ENCODE measurements at places on chromosomes 3 and 15.

DNA sequence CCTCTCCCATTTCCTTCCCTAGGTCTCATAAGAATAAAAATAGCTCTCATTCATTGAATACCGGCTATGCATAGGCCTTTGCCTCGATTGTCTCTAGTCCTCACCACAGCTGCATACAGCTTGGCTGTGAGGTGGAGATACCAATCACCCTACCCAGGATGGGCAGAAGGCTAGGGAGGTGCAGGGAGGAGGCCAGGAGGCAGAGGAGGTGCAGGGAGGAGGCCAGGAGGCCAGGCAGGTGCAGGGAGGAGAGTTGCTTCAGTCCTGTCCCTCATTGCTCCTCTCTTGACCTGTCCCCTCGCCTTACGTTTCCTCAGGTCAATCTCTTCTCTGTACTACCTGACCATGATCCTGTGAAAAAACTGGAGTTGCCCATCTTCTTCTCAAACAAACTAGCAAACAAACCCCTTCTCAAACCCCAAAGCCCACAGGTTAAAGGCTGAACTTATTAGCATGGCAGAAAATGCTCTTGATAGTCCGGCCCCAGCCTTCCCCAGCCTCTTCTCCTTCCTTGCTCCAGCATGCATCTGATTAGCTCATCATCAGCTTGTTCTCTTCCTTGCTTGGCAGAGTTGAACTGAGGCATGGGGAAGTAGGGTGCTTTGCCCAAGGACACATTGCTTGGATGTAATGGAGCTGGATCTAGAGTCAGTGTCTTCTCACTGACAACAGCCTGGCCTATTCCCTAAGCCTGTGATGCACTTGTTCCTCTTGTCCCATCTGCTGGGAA, 15.8 kb downstream of the PODXL2 start:
- DNase-seq = peak; percentile 24

DNA sequence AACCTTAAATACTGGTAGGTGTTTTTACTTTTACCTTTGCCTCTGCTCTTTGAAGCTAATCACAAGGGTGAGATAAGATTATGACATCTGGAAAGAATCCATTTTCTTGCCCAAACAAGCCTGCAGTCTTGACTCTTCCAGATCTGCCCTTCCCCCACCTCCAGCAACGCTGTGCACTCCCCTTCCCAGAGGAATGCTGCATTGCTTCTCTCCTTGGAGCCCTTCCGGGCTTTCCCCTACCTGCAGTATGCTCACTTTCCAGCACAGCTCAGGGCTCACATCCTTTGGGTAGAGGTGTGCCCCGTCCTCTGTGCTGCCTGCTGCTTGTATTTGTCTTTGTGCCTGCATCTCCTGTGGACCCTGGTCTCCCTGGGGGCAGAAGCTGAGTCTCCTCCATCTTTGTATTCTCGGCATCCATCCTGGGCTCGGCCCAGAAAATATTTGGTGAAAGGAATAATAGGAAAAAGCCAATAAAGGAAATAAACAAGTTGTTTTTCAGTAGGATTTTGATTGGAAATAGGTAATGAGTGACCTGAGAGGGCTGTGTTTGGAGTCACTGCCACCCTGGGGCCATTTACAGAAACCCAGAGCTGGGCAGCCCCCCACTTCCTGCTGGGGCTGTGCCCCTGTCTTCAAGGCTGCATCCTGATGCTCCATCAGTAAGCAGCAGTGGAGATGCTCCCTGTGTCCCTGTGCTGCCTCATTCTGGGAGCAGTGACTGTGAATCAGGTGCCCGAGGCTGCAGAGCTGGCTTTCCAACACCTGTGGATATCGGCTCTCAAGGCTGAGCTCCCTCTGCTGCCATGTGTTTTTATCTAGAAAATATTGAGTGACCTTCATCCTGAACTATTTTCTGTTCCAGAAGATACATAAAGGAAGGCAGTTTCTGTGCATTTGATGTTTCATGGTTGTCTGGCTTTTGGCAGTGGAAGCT, 117.5 kb downstream of the EEFSEC start:
- DNase-seq = peak; percentile 41

DNA sequence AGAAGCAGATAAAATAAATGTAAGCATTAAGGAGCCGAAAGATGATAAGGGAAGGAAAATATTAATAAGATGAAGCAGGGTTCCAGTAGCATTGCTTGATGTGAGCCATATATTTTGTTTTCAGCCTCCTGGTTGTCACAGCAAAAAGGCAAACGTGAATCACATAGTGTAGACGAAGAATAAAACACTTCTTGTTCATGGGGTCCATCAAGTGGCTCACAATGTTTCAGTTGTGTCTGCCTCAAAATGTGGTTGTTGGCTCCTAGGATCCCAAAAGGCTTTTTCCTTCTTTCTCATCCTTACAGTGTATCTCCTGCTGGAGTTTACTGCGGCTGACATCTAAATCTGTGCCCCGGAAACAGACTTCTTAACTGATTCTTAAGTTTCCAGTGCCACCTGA, 195.1 kb downstream of the GHSR start:
- DNase-seq = no peak

DNA sequence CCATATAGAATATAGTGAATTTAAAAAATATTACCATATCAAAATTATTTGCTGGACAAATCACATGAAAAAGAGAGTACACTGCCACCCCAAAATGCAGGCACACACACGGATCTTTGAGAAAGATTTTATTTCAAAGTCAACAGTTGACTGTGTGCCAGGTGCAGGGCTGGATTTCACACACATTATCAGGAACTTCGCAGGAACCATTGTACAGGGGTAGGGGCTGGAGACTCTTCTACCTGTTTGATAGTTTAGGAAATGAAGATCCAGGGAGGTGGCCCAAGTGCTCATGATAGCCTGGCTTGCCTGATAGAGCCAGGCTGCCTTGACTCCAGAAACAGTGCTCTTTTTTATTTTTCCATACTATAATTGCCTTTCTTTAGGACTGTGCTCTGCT, 54.2 kb downstream of the IL1RAP start:
- no peak for DNase-seq

- DNase-seq = no peak
Measured at GRCh38 chr3:111652492-111653180, 57.5 kb upstream of the ZBED2 start.

DNA sequence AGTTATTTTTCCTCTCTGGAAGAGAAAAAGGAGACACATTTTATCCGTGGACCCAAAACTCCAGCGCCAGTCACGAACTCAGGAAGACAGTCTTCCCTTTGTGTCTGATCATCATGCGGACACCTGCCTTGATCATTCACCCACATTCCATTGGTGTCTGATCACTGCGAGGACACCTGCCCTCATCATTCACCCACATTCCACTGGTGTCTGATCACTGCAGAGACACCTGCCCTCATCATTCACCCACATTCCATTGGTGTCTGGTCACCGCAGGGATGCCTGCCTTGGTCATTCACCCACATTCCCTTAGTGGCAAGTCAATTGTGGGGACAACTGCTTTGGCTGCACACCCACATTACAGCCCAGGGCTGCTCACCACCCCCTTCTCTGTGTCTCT, 148.9 kb downstream of the ROBO1 start:
- no peak for DNase-seq

DNA sequence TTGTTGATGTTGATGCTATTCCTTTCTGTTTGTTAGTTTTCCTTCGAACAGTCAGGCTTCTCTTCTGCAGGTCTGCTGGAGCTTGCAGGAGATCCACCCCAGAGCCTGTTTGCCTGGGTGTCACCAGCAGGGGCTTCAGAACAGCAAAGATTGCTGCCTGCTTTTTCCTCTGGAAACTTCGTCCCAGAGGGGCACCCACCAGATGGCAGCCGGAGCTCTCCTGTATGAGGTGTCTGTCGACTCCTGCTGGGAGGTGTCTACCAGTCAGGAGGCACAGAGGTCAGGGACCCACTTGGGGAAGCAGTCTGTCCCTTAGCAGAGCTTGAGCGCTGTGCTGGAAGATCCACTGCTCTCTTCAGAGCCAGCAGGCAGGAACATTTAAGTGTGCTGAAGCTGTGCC, 303.2 kb downstream of the ZIC1 start:
- no peak for DNase-seq

DNA sequence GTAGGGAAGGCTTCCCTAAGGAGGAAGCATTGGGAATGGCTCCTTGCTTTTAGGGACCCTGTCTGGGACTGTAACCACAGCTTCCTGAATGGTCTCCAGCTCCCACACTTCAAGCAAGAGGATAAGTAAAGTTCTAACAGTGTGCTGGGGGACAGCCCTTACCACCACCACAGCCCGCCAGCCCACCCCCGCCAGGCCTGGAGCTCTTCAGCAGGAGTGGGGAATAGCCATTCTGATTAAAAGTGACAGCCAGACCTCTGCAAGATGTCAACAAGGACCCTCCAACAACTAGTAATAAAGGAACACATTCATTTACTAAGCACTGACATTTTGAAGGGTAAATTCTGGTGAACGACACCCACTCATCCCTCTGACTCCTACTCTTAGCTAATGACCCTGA, 49.4 kb downstream of the CPN2 start:
- no peak for DNase-seq

- no peak for DNase-seq
Measured at GRCh38 chr15:29113336-29114220, 156.0 kb downstream of the NSMCE3 start.

- DNase-seq = no peak
Measured at GRCh38 chr3:105158286-105158685, 208.4 kb upstream of the ALCAM start.

DNA sequence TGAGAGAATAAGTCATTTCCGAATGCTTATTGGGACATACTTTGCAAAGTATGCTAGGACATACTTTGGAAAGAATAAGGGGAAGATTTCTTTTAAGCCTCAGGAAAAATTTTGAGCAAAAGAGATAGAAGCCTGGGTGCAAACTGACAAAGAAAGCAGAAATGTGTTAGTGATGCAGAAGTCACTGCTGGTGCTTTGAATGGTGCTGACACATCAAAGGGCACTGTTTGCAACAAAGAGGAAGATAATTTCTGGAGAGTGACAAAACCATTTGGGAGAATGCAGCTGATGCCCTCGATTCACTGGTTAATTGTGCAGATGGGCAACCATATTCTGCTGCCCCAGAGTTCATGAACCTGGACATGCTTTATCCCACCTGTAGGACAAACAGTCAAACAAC, 11.0 kb upstream of the RAP2B start:
- no peak for DNase-seq

DNA sequence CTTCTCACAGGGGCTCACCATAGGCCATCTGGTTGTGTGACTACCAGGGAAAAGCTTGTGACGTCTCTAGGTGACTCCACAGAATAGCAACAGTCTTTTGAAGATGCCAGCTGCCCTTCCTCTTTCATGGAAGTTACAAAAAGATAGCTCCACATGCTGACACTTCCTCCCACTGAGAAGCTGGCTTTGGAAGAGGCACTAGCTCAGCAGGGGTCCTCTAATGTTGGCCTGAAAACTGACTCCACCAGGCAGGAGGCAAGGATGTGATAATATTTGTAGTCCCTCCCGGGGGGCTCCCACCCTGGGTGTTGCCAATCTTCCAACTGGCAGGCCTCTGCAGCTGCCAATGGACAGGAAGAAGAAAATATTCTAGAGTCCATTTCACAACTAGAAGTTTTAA, 343.5 kb downstream of the NEK10 start:
- DNase-seq = no peak

GRCh38 chr3:178223876-178224275, 312.4 kb upstream of the KCNMB2 start:
- DNase-seq = no peak

DNA sequence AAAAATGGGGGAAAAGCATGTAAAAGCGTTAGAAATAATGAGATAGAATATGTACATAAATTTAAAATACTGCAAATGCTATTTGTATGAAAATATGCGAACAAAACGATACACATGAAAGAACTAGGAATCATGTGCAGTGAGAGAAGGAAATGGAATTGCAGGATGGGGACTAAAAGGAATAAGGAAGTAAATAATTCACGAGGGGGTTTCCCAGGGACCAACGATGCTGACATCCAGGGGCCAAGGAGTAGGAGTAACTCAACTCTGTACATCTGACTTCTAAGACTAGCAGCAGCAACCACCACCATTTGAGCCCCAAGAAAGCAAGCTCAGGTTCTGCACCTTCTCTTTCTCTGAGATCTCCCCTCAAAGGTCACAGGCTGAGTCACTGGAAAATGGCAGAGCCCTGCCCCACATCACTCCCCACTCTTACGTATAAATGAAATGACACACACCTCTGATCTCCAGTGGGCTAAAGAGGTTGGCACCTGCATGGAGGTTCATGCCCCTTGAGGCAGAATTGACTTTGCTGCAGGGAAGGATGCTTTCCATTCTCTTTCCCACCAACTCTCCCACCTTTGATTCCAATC, 100.0 kb upstream of the DLG1 start:
- DNase-seq = no peak

GRCh38 chr3:172437713-172438112, 10.5 kb downstream of the GHSR start:
- DNase-seq = no peak

GRCh38 chr15:83115831-83116565, 8.6 kb downstream of the TM6SF1 start:
- DNase-seq = no peak

- no peak for DNase-seq
Measured at GRCh38 chr3:158569794-158570193, 1.2 kb upstream of the MLF1 start.

DNA sequence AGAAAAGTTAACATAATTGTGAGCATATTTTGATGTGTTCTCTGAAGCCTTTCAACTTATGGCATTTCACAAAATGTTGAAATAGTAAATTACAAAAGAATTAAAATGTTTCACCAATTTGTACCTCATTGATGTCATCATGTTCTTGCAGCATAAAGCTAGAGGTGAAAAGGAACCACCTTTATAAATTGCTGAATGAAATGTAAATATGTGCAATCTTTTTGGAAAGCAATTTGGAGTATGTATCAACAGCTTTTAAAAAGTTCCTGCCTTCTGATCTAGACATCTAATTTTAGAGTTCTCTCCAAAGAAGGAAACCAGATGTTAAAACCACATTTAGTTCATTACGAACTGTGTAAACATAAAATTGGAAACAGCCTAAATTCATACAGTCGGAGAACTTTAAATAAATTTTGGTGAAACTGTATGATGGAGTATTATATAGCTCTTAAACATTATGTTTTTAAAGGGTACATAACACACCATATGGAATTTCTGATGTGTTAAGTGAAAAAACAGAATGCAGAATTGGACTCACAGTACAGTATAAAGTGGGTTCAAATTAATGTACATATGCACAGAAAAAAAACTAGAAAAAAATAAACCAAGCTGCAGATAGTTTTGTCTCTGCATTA, 311.2 kb upstream of the NAALADL2 start:
- DNase-seq = no peak

GRCh38 chr3:105323274-105323599, 43.5 kb upstream of the ALCAM start:
- DNase-seq = no peak

All from activated CD8-positive, alpha-beta memory T cell treated with anti-CD3 and anti-CD28 coated beads for 24 hours (primary cell).